ENCODE measurements at places on chromosomes 13 and 19.

GRCh38 chr13:40168425-40169166 lies 497.8 kb downstream of the FOXO1 start:
- DNase-seq, result no peak

DNA sequence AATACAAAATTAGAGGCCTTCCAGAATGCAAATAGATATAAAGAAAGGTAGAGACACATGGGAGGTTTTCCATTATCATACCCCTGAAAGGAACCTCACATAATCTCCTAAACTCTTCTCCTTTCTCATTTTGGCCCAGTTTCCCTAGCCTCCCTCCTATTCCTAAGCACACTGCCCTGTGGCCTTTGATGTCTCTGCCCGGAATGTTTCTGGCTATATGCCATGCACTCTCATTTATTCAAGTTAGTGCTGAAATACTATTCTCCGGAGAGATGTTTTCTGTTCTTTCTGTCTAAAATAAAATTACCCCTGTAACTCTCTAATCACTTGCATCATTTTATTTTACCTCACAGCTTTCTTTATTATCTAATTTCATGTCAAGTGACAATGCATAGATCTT lies 1287.7 kb downstream of the SLITRK5 start:
- peak; percentile 40 for DNase-seq

DNA sequence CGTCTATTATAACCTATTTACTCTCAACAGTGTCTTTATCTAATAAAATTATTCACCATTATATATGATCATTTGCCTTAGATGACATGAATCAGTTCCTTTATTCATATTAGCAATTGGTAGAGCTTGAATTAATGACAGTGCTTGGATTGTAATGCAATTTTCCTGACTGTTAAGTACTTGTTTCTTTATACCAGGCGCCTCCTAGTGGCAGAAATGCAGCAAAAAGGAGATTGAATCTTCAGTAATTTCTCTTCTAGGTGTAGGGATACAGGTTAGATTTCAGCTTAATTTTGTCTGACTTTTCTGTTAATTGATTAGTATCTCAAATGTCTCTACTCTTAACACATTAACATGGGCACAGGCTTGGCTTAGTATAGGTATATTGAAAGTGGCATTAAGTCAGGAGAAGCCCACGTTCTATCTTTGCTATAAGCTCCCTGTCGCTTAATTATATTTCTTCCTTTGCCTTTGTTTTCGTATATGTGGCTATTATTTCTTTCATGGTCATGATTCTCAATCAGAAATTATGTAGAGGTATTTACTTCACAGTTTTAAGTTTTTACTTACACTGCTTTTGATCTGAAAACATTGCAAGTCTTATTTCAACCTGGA lies 9.1 kb upstream of the LHFPL6 start:
- peak; percentile 67 for DNase-seq

DNA sequence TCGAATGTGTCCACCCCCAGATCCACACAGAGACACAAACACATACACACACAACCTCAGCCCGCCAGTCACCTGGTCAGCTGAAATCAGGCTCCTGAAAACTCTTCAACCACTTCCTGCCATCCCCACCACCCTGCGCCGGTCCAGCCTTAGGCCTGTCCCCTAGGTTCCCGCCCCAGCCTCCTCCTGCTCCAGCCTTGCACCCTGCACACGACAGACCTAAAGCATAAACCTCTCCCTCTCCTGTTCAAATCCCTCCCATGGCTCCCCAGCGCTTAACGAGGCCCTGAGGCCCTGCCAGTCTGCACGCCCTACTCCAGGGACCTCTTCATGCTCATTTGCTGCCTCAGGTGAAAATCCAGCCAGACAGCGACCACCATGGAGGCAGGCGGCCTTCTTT lies 7.1 kb downstream of the PNMA8B start:
- DNase-seq, result no peak

- DNase-seq, result no peak
These were observed 614.4 kb downstream of the KCTD12 start for GRCh38 chr13:76271728-76272232.

- DNase-seq, result no peak
These were observed 484 bp downstream of the IL11 start for GRCh38 chr19:55369653-55370304.

DNA sequence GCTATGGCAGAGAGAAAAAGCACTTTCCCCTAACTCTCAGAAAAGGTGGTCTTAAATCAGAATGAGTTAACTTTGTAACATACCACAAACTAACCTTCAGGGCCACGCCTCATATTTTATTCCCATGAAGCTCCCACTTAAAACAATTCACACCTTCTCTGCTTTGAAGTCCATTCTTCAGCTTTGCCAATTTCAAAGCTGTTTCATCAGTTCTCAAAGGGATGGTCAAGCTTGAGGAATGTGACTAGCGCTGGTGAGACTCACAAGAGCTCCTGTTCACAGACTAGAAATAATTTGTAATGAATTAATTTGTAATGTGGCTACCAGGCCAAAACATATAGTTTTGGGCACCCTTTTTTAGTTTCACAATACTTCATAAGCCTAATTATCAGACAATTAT lies 68.2 kb downstream of the STK24 start:
- DNase-seq, result no peak

- no peak for DNase-seq
These were observed 119.7 kb downstream of the ABCC4 start for GRCh38 chr13:95181586-95181985.

GRCh38 chr13:41864658-41865057 lies 96.3 kb downstream of the VWA8 start:
- no peak for DNase-seq

DNA sequence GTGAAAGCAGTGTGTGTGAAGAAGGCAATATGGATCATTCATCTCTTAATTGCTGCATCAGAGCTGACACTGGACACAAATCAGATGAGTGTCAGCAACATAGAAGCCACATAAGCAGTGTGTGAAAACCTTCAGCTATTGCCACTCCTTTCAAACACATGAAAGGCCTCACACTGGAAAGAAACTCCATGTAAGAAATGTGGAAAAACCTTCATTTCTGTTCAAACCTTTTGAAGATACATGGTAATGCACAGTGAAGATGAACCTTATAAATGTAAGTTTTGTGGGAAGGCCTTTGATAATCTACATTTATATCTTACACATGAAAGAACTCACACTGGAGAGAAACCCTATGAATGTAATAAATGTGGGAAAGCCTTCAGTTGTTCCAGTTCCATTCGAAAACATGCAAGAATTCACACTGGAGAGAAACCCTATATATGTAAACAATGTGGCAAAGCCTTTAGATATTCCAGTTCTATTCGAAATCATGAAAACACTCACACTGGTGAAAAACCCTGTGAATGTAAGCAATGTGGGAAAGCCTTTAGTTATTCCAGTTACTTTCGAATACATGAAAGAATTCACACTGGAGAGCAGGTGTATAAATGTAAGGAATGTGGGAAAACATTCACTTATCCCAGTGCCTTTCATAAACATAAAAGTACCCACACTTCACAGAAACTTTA lies 53.6 kb downstream of the ZNF823 start:
- DNase-seq, result no peak

GRCh38 chr19:19278315-19278714 lies 5.2 kb upstream of the TM6SF2 start:
- DNase-seq, result peak; percentile 95

DNA sequence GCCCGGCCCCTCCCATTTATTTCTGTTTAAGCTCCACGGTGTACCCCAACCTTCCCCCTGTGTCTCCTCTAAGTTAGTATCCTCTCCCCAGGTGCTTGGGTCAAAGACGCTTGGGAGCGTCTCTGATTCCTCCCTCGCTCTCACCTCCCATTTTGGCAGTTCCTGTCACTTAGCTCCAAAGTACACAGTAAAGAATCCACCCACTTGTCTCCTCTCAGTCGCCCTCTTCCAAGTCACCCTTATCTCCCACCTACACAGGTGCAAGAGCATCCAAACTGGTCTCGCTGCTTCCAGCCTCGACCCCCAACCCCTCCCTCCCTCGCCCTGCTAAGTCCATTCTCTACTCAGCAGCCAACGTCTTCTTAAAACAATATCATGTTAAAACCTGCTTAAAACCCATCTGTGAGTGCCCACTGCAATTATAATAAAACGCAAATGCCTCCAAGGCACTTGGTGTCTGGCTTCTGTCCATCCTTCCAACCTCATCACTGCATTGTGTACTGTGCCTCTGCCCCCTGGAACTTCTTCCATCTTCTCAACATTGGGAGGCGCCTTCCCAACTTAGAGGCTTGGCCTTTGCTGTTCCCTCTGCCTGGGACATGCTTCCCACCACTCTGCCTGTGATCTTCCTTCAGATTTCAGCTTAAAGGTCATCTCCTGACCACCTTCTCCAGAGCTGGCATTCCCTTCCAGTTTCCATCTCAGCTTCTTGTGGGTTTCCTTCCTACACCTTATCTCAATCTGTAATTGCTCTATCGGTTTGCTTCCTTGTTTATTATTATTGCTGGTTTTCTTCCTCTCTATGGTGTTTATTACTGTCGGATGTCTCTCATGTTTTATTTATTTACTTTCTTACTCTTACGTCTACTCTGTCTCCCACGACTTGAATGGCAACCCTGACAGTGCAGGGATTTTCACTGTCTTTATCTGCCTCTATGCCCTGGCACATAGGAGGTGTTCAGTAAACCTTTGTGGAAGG lies 9.5 kb upstream of the KLK14 start:
- DNase-seq, result no peak

GRCh38 chr13:80840316-80840976 lies 499.5 kb upstream of the SPRY2 start:
- peak; percentile 37 for DNase-seq

DNA sequence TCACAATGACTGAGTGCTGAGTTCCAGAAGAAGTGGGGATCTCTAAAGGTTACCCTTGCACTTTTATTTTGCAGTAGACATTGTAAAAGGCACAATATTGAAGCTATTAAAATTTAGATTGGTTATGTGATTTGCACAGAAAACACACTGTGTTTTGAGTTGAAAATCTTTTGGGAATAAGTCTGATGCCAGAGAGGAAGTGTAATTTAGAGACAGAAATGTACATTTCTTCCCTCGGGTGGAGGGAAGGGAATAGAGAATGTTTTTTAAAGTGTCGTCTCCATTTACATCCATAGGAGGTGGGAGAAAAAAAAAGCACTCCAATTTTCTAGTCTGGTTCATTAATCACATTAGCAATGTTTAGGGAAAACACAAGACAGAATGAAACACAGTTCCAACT lies 465.8 kb downstream of the OLFM4 start:
- DNase-seq, result no peak

GRCh38 chr13:25692099-25692498 lies 320.3 kb downstream of the ATP8A2 start:
- DNase-seq, result no peak

- DNase-seq, result no peak
These were observed 144.9 kb upstream of the ZNF507 start for GRCh38 chr19:32200312-32201038.

DNA sequence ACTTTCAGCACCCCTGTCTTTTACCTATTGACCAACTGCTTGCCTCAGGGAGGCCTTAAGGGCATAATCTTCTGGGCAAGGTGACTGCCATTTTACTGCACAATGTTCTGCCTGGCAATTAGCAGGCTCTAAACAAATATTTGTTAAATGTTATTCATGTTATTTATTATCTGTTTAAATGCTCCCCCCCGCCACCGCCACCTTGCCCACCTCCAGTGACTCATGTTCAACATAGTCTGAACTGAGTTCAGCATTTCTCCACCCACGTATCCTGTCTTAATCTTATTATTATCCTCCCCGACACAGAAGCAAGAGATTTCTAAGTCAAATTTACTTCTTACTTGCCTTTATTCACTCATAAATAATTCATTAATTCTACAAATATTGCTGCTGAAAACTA lies 144.8 kb downstream of the LIG4 start:
- DNase-seq, result no peak

GRCh38 chr19:10019246-10019645 lies 6.0 kb downstream of the RDH8 start:
- DNase-seq, result no peak

- no peak for DNase-seq
These were observed 77.9 kb upstream of the KL start for GRCh38 chr13:32938314-32938713.

GRCh38 chr19:9836021-9836420 lies 903 bp downstream of the PIN1 start:
- DNase-seq, result peak; percentile 6

DNA sequence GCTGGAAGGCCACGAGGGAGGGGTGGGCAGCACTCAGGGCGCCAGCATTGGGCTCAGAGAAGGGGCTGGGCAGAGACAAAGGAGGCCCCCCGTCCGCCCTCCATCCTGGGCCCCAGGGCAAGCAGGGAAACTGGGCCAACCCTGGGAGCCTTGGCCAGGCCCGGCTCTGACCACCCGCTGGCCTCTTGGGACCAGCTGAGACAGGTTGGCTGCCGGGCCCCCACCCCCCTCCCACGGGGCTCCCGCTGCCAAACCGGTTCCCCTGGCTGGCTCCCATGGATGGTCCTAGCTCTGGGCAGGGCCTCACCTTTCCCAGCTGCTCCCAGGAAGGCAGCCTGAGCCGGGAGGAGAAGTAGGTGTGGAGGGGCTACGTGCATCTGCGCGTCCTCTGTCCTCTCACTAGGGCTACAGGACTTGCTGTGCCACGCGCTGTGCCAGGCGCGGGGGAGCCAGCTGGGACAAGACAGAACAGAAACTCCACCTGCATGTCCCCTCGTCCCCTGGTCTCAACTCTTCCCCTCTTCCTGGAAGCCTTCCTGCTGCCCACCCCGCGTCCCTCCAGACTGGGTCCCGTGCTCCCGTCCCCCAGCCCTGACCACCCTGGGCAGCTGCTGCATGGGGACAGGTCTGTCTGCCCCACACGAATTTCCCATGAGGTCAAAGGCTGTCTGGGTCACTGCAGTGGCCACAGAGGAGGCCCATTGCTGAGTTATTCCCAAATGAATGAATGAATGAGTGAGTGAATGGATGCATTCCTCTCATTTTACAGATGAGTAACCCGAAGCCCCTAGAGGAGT lies 29.1 kb upstream of the NCCRP1 start:
- no peak for DNase-seq

- no peak for DNase-seq
These were observed 79.6 kb upstream of the OLFM4 start for GRCh38 chr13:52949044-52949443.

DNA sequence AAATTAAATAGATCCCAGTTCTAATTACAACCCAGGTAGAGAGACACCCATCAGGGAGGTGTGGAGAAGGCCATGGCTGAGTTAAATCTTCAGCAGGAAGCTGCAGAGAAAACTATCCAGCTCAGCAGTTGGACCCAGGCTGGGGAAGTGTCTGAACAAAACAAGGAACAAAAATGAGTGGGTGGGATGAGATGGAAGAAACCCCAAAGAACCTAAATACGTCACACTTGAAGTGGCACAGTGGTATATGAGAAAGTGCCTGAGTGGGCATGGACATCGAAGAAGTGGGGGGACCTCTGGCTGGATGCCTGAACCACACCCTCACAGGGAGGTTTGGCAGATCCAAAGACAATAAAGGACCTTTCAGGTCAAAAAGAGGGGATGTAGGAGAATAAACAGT lies 3.5 kb upstream of the EPHX3 start:
- DNase-seq, result no peak

- DNase-seq, result no peak
These were observed 6.8 kb downstream of the WDFY2 start for GRCh38 chr13:51590971-51591627.

GRCh38 chr13:66508153-66508909 lies 721.8 kb downstream of the PCDH9 start:
- DNase-seq, result no peak

GRCh38 chr19:30784850-30785457 lies 412.8 kb downstream of the ZNF536 start:
- no peak for DNase-seq

GRCh38 chr13:100300708-100301107 lies 211.8 kb downstream of the PCCA start:
- DNase-seq, result no peak
